Muscle of leg (tissue), 16 donors: ENCODE measurements at places on chromosomes 13 and 19. TPM values are rescaled to one million over a fixed set of nuclear protein-coding genes. Genes with fewer than 3 reads are reported as not detected.

DNA sequence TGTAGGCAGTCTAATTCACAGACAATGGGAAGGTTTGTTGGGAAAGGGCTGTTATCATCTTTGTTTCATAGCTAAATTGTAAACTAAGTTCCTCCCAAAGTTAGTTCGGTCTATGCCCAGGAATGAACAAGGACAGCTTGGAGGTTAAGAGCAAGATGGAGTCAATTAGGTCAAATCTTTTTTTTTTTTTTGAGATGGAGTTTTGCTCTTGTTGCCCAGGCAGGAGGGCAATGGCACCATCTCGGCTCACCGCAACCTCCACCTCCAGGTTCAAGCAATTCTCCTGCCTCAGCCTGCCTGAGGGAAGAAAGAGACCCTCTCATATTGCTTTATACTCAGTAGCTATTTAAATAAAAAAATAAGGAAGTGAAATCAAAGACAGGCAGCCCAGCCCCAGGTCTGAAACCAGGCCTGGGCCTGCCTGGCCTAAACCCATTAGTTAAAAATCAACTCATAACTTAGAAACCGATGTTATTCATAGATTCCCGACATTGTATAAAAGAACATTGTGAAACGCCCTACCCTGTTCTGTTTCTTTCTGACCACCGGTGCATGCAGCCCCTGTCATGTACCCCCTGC lies 297.4 kb upstream of the SGCG start:
- DNase-seq = no peak

- DNase-seq = no peak
Measured at GRCh38 chr19:47415953-47416642, 3.2 kb downstream of the MEIS3 start.

DNA sequence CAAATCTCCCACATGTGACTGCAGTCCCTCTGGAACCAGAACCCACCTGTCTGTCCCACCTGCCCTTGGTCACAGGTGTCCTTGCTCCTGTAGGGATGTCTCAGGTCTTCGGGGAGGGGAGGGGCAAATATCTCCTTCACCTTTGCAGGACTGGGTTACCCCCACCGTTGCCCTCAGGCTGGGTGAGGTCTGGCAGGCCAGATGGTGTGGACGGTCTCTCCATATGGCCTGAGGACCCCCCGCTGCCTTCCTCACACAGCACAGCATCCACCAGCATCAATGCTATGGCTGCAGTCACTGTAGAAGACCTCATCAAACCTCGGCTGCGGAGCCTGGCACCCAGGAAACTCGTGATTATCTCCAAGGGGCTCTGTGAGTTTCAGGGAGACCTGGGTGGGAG lies 10.0 kb downstream of the SLC5A5 start:
- no peak for DNase-seq

- no peak for DNase-seq
Measured at GRCh38 chr13:86006317-86006716, 207.1 kb upstream of the SLITRK6 start.

The S1PR5 gene
- total RNA-seq = 0.75 TPM

The SPTBN4 gene
- total RNA-seq = 0.40 TPM

The CGB5 gene
- 0.40 TPM for total RNA-seq

The VAV1 gene
- 2.4 TPM for total RNA-seq

The ZFP30 gene
- 25.0 TPM for total RNA-seq
